Stimulated activated CD8-positive, alpha-beta memory T cell treated with anti-CD3 and anti-CD28 coated beads, Interleukin-2, amount 100 ng/mL, for 1 hour (primary cell): ENCODE measurements at places on chromosomes 13 and 19.

DNA sequence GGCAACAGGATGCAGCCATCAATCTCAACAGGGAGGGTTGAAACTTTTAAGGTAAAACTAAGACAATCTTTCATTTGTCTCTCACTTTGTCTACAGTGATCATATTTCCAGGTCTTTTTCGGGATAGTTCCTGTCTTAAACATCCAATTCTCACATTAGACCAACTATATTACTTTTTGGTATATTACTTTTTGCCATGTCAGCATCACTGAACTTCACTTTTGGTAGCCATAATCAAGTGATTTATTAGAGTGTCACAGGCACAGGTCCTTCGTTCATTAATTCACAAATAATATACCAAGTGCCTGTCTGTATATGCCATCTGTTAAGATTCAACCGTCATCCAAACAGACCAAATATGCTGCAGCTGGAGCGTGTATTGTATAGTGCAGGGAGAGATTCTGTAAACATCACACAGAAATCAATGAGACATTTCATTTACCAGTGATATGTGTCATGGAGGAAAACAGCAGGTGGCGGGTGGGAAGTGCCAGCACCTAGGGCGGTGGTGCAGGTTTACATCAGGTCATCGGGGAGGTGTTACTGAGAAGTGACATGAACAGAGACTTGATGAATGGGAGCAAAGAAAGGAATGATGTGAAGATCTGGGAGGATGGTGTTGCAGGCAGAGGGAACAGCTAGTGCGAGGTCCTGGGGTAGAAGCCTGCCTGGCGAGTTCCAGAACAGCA lies 24.9 kb downstream of the ARHGEF7 start:
- no peak for DNase-seq

DNA sequence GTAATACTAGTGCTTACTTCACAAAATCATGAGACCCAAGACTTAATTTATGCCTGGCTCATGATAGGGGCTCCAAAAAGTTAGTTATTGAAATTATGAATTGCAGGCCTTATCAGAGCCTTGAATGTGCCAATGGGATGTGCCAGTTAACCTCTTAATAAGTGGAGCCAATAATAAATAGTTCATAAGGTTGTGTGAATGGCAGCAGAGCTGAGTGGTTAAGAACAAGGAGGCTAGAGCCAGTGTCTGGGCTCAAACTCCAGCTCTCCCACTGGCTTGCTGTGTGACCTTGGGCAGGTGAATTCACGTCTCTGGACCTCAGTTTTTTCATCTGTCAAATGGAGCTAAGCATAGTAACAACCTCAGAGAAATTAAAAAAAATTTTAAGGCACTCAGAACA lies 133.7 kb downstream of the IER2 start:
- DNase-seq = no peak

DNA sequence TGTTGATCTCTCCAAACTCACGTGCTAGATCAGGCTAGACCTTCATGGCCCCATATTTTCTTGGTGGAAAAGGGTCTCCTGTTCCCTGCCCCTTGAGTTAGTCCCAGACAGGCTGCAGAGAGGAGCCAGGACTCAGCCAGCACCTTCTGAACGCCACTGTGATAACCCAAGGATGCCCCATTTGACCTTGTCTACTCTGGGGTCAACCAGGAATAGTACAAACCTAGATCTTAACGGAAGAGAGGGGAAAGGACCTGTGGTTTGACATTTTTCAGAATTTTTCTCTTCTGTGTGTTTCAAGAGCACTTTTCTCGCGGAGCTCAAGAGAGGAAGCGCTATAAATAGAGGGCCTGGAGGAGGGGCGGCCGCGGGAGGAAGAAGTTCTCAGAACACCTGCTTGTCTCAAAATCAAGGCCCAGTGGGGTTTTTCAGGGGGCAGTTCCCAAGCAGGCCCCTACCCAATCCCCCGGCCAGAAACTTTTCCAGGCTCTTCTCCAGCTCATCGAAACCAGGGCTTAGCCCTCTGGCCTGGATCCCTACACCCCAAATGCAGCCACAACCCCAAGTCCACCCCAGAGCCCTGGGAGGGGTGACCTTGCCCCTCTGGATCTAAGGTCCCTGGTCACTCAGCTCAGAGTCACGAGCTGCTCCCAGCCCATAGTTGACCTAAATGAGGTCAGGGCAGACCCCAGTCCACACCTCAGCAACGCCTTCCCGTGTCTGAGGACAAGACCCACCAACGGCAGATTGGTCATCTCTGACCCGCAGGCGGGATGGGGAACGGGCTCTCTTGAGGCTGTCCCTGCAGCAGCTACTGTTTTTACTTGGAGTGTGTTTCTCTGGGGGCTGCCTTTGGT lies 75.6 kb upstream of the TM9SF2 start:
- DNase-seq = no peak

- DNase-seq = no peak
These were observed 39.3 kb downstream of the MBNL2 start for GRCh38 chr13:97261254-97262005.
